Nephron progenitor cell (in vitro differentiated cells): ENCODE measurements at places on chromosomes 12 and 14.

DNA sequence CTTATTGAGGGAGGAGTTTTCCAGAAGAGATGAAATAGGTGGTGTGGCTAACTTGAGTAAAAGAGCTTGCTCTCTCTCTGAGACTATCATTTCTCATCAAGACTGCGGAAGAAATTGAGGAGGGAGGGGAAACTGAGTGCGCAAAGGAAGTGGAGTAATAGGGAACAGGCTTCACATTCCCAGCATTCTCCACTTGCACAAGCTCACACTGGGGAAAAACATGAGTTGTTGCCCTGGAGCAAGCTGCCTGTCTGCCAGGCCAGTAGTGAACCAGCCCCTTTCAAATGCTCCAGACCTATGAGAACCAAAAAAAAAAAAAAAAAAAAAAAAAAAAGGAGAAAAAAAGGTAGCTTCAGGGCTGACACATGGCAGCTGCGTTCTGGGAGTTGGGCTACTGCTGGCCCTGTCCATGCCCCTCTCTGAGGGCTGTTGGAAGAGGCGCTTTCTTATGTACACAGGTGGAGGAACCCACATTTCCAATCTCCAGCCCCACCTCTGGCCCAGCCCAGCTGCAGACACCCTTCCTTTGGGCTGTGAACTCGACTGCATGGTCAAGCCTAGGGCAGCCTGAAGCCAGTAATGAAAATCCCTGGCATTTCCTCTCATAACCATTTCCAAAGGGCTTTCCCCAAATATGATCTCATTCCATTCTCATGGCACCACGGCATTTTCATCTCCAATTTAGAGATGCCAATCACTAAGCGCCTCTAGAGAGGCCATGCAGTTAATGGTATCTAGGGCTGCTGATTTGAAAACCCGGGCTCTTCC lies 32.5 kb upstream of the EMP1 start:
- no peak for DNase-seq

DNA sequence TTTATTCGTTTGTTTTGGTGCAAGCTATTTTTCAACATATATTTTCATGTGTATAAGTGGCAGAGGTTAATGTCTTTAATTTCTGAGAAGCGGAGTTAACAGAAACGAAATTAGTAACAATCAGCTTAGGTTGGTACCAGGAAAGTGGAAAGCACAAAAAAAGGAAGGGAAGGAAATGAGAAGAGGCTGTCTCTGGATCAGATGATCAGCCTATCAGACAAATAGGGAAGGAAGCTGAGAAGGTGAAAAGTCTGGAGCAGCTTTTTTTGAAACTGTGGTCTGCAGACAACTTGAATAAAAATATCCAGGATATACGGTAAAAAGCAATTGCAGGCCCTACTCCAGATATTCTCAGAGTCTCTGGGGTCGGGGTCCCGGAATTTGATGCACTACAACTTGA lies 265.0 kb downstream of the SSPN start:
- DNase-seq, result no peak

DNA sequence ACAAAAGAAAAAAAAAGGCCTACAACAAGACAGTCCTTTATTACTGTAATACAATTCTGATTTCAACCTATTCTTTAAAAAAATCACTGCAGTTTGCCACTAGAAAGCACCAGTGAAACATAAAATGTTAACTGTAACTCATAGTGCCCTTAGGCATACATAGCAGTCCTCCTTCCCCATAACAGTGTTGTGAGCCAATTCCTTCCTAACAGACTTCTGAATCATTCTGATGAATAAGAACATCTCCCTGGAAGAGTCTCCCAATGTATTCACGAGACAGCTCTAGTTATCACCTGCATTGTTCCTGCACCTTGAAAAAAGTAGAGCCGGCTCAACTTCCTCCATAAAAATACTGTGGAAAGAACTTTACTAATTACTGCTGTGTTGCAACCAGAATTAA lies 213.6 kb upstream of the FSCB start:
- no peak for DNase-seq

DNA sequence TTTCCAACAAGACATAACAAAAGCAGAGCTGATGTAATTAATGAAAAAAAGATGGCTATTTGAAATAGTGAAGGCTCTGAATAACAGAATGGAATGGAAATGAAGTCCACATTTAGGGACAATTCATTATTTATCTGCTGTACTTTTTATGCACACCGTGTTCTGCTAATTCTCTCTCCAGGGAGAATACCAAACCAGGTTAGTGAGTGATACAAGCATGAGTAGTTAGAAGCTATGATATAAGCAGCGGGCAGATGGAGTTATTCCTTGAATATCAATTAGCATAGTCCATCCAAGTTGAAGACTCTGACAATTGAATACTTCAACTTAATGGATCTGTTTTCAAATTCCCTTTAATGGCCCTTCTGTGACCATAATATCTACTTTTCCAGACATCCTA lies 162.1 kb upstream of the TMTC2 start:
- no peak for DNase-seq

GRCh38 chr12:6548966-6549683 lies 6.7 kb downstream of the IFFO1 start:
- no peak for DNase-seq

- DNase-seq, result peak; percentile 75
Observed at GRCh38 chr12:72346363-72346944, 74.3 kb downstream of the TRHDE start.

DNA sequence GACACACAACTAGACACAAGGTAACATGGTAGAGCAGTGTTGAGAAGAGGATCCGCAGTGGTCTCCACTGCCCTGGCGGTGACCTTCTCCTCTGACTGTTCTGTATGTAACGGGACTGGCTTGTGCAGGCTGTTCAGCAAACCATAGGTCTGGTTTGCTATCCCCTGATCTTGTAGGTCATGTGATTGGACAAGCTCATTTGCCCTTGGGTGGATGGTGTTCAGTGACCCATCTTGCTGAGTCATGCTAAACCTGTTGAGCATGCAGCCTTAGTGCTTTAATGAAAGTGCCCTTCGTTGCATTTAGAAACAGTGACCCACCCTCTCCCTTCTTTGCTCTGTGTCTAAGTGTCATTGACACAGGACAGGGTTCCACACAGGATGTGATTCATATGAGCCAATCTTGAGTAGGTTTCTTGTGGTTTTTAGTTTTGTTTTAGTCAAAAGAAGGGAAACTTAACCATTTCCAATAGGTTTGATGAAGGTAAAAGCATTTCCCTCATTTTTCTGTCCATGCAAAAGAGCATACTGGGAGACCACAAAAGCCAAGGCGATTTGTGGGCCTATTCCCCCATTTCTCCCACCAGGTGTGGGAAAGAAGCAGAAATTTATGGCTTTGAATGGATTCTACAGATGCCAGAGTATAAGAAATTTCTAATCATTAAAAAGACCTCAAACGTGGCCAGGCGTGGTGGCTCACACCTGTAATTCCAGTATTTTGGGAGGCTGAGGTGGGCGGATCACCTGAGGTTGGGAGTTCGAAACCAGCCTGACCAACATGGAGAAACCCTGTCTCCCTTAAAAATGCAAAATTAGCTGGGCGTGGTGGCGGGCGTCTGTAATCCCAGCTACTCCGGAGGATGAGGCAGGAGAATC lies 32.6 kb upstream of the HIF1A start:
- DNase-seq, result no peak

GRCh38 chr14:20556500-20557211 lies 4.2 kb downstream of the RNASE9 start:
- DNase-seq, result no peak

DNA sequence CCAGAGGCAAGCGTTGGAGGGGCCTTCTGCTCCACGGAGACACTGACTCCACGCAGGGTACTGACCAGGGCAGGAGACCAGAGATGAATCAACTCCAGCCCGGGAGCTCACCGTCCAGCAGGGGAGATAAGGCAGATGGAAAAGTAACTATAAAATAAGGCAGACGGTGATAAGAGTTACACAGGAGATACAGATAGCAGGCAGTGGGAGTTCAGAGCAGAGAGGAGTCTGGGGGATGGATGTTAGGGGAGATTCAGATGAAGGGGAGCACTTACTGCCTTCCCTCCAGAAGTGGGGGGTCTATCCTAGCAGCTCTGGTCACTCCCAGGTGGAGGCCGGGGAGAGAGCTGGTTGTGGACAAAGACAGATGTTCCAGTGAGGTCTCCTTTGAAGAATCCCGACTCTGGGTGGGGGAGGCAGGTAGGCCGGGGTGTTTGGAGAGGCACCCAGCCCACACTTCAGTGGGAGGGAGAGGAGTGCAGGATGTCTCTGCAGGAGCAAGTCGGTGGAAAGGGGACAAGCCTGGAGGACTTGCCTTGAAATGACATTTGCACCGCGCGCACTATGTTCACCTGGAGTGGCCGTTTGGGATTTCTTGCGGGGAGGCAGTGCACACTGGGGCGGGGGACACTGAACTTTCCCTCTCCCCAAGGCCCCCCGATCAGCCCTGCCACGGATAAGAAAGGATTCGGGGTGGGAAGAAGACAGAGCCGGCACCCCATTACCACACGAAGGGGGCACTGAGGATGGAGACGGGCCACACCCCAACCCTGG lies 1.2 kb downstream of the PITPNM2 start:
- peak; percentile 6 for DNase-seq

DNA sequence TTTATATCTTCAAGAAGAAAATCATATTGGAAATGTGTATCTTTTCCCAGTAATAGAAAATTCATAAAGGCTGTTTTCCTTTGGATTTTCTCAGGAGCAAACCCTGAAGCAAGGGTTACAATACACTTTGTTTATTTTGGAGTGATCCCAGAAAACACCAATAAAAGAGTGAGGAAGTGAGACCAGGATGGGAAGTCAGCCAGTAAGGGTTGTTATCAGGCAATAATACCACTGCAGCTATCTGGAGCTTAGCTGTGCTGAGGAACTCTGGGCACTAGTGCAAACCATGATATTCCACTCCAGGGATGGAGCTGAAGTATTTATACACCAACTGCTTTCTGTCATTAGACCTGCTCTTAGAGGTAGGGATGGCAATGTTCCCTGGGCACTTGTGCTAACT lies 1002.3 kb downstream of the FLRT2 start:
- no peak for DNase-seq

- no peak for DNase-seq
Observed at GRCh38 chr14:26281280-26281998, 316.4 kb downstream of the NOVA1 start.

DNA sequence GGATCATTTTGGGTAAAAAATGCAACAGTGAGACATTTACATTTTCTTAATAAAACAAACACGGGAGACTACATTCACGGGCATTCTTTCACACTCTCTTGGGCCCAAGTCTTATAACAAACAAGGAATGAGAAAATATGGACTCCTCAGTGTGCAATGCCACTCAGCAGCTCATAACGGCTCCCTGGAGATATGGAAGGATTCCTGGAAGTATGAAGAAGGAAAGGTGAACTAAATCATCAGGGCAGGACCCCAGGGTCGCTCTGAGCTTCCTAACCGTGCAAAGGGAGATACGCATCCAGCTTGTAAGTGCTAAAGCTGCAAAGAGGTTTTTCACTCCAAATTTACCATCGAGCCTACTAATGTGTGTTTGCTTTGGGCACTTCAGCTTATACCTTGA lies 33.5 kb upstream of the CCDC91 start:
- DNase-seq, result peak; percentile 14

- DNase-seq, result no peak
Observed at GRCh38 chr12:103773109-103773910, 67.7 kb downstream of the NT5DC3 start.

GRCh38 chr12:52247622-52248540 lies 14.8 kb downstream of the KRT7 start:
- no peak for DNase-seq

- DNase-seq, result no peak
Observed at GRCh38 chr14:50344116-50344775, 32.1 kb downstream of the DMAC2L start.

DNA sequence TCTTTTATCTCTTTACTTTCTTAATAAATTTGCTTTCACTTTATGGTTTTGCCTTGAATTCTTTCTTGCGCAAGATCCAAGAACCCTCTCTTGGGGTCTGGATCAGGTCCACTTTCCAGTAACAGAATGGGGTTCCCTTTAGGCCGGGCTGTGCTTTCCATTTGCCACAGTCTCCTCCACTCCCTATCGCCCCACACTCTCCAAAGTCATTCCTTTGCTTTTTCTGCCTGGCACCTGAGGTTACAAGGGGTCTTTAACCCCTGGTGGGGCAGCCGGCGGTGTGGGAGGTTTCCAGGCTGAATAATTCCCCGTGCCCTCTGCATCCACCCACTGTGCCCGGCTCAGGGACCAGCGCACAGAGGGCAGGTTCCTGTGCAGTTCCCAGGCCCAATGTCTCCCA lies 42.9 kb upstream of the LHX5 start:
- no peak for DNase-seq

DNA sequence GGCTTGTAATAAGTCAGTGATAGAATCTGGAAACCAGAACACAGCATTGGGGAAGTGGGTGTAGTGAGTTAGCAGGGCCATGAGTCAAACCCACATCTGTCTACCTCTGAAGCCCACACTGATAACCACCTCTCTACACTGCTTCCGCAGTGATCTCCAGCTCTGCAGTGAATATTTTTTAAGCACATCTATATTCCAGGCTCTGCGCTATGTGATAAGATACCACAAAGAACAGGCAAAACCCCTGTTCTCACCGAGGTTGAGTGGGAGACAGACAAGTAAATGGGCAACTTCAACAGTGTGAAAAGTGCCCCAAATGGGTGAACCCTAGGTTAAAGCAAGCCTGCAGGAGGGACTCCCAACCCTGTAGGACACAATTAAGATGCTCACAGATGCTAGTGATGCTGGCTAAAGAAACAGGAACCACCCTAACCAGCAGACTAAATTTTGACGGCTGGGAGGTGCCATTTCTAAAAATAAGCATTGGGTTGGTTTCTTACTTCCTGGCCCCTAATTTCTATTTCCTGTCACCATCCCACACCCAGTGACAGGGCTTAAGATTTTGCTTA lies 375.0 kb downstream of the DPF3 start:
- no peak for DNase-seq

GRCh38 chr12:45336762-45337596 lies 121.1 kb downstream of the ANO6 start:
- DNase-seq, result no peak

DNA sequence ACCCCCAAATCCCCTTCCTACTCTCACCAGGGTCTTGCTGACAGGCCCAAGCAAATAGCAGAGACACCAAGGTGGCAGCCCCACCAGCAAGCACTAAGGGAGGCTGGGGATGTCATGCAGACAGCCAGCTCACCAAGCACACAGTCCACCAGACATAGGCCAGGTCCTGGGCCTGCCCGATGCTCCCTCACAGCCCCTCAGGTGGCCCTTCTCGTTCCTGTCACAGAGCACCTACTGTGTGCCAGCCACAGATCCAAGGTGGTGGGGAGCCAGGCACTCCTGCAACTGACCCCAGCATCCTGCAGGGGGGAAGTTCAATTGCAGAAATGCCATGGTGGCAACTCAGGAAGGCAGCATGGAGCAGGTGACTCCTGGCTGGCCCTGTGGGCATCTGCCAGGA lies 60.5 kb upstream of the PNMA1 start:
- no peak for DNase-seq

- DNase-seq, result no peak
Observed at GRCh38 chr12:5204271-5204670, 160.6 kb downstream of the KCNA5 start.

GRCh38 chr14:102116361-102117180 lies 23.1 kb upstream of the WDR20 start:
- DNase-seq, result no peak

- DNase-seq, result no peak
Observed at GRCh38 chr14:90058876-90059458, 2.8 kb upstream of the KCNK13 start.
